ENCODE measurements at places on chromosomes 13 and 19.
A peak's percentile ranks its signal among the peaks of the same experiment; 100 is the strongest.

DNA sequence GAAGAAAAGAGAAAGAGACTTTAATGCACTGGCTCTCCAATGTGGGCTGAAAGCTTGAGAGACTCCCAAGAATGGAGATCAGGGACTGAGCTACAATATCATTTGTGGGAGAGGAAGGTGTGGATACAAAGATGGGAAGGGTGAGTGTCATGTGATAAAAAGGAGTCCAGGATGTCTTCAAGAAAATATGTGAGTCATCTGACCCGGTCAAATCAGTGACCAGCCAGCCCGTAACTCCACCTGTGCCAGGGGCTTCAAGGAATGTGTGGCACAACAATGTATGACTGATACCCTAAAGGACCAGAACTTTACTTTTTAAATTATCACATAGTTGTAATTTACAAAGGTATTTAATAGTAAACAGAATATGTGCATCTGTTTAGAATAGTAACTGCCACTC lies 97.2 kb downstream of the DOCK9 start:
- DNase-seq, result no peak

- DNase-seq, result no peak
Measured at GRCh38 chr19:29952646-29953045, 10.6 kb downstream of the URI1 start.

DNA sequence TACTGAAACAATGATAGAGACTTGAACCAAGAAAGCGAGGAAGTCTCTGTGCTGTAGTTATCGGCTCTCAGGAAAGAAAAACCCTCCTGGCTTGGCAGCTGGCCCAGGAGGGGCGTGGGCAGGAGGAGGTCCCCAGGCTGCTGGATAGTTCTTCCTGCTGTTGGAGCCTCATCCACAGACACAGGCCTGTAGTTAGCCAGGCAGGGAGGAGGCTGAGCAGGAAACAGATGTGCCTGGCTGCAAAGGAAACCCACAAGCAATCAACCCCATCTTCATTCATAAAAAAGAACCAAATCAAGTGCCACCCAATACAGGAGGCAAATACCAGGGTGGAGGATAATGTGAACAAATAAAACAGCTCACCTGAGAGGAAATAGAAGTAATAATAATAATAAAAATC lies 86.2 kb downstream of the IRS2 start:
- DNase-seq, result peak; percentile 62

DNA sequence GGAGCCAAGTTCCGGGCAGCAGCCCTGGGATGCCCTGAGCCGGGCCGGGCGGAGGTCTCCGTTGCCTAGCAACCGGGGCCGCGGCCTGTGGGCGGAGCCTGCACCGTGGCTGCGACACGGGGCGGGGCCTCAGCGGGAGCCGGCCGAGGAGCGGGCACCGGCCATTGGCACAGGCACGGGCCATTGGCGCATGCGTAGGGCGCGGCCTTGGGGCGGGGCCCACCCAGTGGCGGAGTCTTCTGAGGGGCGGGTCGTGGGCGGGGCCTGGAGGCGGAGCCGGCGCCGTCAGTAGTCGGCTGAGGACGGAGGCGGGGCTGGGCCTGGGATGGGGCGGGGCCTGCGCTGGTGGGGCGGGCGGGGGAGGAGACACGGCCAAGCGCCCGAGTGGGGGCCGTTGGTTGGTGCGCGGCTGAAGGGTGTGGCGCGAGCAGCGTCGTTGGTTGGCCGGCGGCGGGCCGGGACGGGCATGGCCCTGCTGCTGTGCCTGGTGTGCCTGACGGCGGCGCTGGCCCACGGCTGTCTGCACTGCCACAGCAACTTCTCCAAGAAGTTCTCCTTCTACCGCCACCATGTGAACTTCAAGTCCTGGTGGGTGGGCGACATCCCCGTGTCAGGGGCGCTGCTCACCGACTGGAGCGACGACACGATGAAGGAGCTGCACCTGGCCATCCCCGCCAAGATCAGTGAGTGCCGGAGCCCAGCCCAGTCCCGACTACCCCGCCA lies at the start of gene IZUMO4:
IZUMO4 (plus strand) TSS at position 436 of the 723 bp plus-strand sequence; CDS start at position 467, 31 bp downstream.
- peak; percentile 82 for DNase-seq

DNA sequence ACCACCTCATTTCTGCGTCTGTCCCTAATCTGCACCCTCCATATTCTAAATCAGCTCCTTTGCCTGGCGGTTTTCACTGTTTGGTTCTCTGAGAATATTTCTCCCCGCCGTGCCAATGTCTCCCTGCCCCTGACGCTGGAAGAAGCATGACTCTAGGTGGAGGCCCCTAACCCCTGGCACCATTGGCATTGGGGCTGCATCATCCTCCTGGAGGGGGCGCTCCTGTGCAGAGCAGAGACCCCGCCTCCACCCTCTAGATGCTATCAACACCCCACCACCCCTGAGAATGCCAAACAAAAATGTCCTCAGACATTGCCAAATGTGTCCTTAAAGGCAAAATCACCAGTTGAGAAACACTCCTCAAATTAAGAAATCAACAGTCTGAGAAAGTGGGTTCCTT lies 6.5 kb downstream of the ZSCAN5B start:
- DNase-seq, result no peak

GRCh38 chr19:30551271-30551670 lies 179.1 kb downstream of the ZNF536 start:
- DNase-seq, result no peak

DNA sequence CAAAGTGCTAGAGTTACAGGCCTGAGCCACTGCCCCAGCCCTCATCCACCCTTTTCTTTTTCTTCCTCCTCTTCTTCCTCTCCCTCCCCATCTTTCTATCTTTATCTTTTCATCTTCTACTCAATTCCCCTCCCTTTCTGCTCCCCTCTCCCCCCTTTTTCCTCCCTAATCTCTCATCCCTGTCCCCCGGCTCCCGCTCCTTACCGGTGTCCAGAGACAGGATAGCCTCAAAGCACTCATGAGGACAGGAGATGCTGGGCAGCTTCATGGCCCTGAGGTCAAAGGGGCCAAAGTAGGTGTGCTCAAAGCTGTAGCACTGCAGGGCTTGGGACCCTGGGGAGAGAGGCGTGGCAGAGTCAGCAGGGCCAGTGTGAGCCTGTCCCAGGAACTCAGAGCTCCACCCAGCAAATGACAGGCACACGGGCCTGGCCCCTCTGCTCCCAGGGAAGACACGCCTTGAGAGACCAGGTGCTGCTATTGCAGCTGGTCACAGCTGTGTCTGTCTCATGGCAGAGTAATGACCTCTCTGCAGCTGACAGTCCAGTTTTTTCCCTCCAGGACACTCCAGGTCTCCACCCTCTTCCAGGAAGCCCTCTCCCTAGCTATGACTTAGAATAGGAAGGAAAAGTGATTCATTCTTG lies 2.6 kb downstream of the LYPD5 start:
- DNase-seq, result no peak

DNA sequence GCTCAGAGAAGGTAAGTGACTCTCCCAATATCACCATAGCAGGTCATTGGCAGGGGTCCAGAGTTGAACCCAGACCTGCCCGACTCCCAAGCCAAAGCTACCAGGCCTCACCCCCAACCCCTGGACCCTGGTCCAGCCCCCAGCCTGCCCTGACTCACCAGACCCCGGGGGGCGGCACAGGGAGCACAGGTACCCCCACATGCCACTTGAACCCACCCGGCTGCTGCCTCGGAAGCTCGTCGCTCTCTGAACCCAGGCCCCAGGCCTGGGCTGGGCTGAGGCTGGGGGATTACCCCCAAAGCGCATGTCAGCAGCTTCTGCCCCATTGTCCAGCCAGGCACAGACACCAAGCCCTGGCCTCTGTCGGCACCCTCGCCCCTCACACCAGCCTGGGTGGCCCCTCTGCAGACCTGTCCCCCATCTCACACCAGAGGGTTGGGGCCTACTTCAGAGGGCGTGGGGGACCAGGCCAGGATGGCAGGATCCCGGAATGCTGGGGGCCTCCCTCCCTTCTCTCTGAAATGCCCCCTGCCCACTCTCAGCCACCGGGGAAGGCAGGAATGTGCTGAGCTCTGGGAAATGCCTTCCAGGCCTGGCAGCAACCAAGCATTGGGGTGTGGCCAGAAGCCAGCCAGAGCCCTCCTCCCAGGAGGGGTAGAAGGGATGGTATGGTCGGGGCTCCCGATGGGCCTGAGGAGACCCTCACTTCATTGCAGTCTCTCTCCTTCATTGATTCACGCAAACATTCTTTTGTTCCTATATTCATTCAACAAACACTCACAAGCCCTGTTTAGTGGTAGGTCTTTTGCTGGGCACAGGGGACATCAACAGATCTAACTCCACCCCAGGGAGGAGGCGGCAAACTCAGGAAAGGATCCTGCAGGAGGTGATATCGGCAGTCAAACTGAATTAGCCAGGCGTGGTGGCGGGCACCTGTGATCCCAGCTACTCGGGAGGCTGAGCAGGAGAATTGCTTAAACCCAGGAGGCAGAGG lies 1.7 kb upstream of the PRX start:
- DNase-seq, result no peak

DNA sequence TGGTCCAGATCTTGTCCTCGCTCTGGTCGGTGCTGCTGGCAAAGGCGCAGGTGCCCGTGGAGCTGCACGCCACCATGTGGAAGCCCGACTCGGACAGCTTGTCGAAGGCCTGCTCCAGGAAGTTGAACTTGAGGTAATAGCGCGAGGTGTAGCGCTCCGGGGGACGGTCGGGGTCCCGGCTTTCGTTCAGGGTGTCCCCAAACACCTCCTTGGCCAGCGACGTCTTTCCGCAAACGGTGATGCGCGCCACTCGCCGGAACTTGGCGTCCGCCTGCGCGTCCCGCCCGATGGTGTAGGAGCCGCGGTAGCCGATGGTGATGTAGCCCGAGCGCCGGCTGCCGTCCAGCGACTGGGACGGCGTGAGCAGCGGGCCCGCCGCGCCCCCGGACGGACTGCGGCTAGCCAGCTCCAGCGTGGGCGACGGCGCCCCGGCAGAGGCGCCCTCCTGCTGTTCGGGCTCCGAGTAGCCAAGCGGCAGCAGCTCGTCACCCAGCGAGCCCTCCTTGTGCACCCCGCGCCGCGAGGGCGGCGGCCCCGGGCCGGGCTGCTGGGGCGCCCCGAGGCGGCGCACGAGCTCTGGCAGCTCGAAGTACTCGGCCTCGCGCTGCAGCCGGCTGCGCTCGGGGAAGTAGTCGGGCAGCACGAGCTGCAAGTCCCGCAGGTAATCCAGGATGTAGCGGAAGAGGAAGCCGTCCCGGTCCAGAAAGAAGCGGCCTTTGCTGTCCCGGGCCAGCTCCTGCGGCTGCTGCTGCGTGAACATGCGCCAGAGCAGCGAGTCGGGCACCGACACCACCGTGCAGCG lies 801 bp downstream of the KCTD12 start:
- DNase-seq, result peak; percentile 17

GRCh38 chr13:105914291-105915036 lies 621.0 kb downstream of the EFNB2 start:
- DNase-seq, result no peak

GRCh38 chr19:33667881-33668280 lies 46.1 kb downstream of the CHST8 start:
- DNase-seq, result no peak

GRCh38 chr19:6527893-6528543 lies 2.8 kb upstream of the TNFSF9 start:
- no peak for DNase-seq

GRCh38 chr19:5967994-5968430 lies 9.9 kb downstream of the RANBP3 start:
- DNase-seq, result no peak

GRCh38 chr13:50668691-50669271 lies 174.7 kb downstream of the DLEU7 start:
- DNase-seq, result no peak

GRCh38 chr13:76651286-76651685 lies 234.9 kb downstream of the KCTD12 start:
- no peak for DNase-seq

- DNase-seq, result no peak
Measured at GRCh38 chr19:17450264-17451075, 2.0 kb upstream of the TMEM221 start.

DNA sequence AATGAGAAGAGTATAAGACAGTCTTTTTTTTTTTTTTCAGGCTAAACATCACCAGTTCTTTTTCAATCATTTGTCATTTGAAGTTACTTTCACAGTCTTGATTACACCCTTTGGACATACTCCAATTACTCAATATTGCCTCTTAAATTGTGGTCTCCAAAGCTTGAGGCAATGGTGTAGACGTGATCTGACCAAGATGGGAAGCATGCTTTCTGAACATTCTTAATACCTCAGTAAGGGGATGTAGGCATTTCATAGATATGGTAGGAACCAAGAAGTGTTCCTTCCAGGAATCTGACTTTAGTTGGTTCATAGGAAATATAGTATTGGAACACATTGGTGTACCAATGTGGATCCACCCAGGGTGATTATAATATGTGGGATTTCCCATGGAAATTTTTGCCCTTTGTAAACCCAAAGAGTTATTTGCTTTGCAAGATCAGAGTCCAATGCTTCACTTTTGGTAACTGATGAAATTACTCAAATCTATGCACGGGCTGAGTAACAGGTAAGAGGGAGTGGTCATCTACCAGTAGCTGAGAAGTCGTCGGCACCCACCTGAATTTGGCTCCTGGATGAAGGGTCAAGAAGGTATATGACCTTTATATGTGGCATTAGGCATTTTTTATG lies 62.2 kb downstream of the ERCC5 start:
- no peak for DNase-seq

DNA sequence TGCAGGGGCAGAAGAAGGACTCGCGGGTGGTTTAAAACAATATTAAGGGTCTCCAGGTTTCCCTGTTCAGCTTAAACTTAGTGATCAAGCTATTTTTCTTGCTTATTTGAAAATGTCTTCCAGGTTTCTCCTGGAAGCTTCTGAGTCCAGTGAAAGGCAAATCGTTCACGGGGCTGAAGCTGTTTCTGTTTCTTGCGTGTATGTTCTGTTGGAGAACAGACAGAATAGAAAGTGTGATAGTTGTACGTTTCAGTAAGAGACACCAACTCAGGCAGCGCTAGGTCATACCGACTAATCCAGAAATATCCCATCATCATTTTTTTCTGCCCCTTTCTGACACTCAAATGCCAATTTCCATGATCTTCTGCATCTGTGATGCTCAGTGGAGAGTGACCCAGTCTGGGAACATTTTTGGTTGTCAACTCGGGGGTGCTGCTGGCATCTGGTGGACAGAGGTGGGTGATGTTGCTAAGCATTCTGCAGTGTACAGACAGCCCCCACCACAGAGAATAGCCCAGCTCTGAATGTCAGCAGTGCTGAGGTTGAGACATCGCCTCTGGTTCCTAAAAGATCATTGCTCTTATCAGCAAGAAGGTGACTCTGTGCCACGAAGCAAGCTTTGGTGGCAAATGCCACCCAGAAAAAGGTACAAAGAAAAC lies 4.3 kb downstream of the KLF2 start:
- DNase-seq, result no peak

- no peak for DNase-seq
Measured at GRCh38 chr13:106153041-106153440, 382.4 kb downstream of the EFNB2 start.

DNA sequence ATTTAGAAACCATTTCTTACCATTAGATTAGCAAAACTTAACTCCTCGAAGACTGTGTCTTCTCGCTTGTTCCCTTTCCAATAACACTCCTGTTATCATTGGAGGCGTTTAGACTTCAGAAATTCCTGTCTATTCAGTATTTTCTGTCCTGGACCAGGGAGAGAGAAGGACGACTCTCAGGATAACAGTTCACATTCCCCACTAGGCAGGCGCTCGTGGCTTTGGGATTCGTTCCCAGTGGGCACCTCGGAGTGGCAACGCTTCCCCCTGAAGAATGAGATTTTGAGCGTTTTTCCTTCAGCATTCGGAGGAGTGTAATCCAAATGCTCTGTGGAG lies 429 bp upstream of the ZNF225 start:
- no peak for DNase-seq

- DNase-seq, result no peak
Measured at GRCh38 chr19:31518216-31519020, 169.2 kb upstream of the TSHZ3 start.

GRCh38 chr19:8131517-8131916 lies 17.9 kb downstream of the FBN3 start:
- DNase-seq, result no peak

GRCh38 chr13:28707629-28708427 lies 10.9 kb downstream of the SLC46A3 start:
- DNase-seq, result no peak

GRCh38 chr19:19532806-19533701 lies 4.3 kb downstream of the YJEFN3 start:
- DNase-seq, result no peak
